ENCODE measurements at places on chromosomes 7 and 10. TPM values are rescaled to one million over a fixed set of nuclear protein-coding genes. Genes with fewer than 3 reads are reported as not detected.

HOXA4 gene
- total RNA-seq: 0.65 TPM

ZRANB1 gene
- total RNA-seq: 22.2 TPM

SCD gene
- 297 TPM for total RNA-seq

HIP1 gene
- 79.1 TPM for total RNA-seq

ACBD7 gene
- total RNA-seq: 0.85 TPM

PPP1R3C gene
- 0.51 TPM for total RNA-seq

FZD8 gene
- total RNA-seq: 25.6 TPM

TBC1D12 gene
- 20.5 TPM for total RNA-seq

OR2A42 gene
- not detected for total RNA-seq

RBP3 gene
- total RNA-seq: not detected

MEPCE gene
- total RNA-seq: 56.5 TPM

SEMA3E gene
- 0.37 TPM for total RNA-seq

CALHM1 gene
- total RNA-seq: not detected

XRCC2 gene
- total RNA-seq: 3.1 TPM

MACROH2A2 gene
- under 0.01 TPM for total RNA-seq

GHRHR gene
- total RNA-seq: not detected

NUPR2 gene
- total RNA-seq: not detected

CAV1 gene
- 1,771 TPM for total RNA-seq

AOAH gene
- total RNA-seq: not detected

MUC3A gene
- total RNA-seq: not detected

ZDHHC16 gene
- 39.8 TPM for total RNA-seq
